NCI-H345 (cell line): ENCODE measurements at places on chromosomes 5 and 9.

GRCh38 chr9:3980771-3981170 lies 319.1 kb downstream of the GLIS3 start:
- peak; percentile 61 for DNase-seq

DNA sequence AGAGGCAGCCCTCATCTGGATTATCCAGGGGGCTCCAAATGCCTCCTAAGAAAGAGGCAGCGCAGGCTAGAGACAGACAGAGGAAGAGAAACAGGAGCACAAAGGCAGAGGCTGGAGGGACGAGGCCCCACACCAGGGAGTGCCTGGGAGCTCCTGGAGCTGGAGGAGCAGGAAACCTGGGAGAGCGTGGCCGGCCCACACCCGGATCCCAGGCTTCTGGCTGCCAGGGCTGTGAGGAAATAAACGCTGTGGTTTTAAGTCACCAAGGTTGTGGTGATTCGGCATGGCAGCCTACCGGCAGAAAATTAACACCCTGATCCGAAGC lies 165.5 kb downstream of the OLFM1 start:
- DNase-seq, result no peak

GRCh38 chr9:108484468-108484867 lies 371.3 kb downstream of the ACTL7B start:
- DNase-seq, result no peak

DNA sequence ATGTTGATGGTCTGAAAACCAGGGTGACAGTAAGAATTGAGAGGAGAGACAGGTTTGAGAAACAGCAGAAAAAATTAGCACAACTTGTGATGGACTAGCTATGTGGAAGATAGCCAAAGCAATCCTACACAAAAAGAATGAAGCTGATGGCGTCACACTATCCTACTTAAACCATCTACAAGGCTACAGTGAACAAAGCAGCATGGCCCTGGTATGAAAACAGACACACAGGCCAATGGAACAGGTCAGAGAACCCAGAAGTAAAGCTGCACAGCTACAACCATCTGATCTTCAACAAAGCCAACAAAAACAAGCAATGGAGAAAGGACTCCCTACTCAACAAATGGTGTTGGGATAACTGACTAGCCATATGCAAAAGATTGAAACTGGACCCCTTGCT lies 7.5 kb upstream of the UBE2R2 start:
- DNase-seq, result no peak

DNA sequence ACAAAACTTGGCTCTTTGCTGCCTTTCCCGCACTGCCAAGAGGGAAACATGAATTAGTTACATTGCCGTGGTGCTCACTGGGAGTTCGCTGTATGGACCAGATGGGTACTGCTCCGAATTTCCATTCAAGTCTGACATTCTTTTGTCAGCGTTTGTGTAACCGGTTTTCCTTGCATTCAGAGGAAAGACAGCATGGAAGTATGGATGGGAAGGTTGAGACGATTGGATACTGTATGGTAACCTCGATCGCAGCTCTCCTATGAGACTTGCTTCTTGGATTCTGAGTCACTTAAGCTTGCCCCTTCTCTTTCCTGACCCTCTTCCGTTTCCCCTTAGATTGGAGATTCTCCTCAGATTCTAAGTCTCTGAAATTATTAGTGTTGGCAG lies 625 bp upstream of the UBLCP1 start:
- peak; percentile 24 for DNase-seq

GRCh38 chr9:19408316-19408692 lies 505 bp upstream of the ACER2 start:
- no peak for DNase-seq
